H9 (cell line): ENCODE measurements at places on chromosomes 6 and 20. TPM values are rescaled to one million over a fixed set of nuclear protein-coding genes. Genes with fewer than 3 reads are reported as not detected.

DNA sequence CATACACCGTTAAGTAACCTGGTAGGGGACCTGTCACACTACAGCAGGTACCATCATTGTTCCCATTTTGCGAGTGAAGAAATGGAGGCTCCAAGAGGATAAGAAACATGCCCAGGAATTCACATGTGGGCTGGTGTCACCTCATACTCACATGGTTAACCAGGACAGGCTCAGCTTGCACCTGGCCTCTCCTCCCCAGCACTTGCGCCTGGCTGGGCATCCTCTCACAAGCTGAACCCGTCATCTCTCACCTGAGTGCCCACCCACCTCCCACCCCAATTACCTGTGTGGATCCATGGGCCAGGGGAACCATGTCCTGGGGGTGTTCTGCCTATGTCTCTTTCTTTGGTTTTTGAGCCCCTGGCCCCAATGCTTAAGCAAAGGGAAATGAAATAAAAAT lies 1.5 kb downstream of the SFTA2 start:
- H3K4me1 ChIP-seq = peaks cover 2% of the 10 kb centered on the region; the same call in 1 of the 2 replicates
- no peak overlapping the region for H3K4me3 ChIP-seq
- no peak for DNase-seq
- no peaks in the 10 kb centered on the region; the same call in 1 of the 2 replicates for H3K27me3 ChIP-seq
- H3K36me3 ChIP-seq = peaks cover 33% of the 10 kb centered on the region
- H3K27ac ChIP-seq = no peak overlapping the region

GRCh38 chr6:155115893-155116570 lies 120.9 kb downstream of the TIAM2 start:
- H3K27ac ChIP-seq = no peak overlapping the region
- no peaks in the 10 kb centered on the region; the same call in 2 of the 3 replicates for H3K36me3 ChIP-seq
- H3K4me3 ChIP-seq = no peak overlapping the region
- no peaks in the 10 kb centered on the region for H3K27me3 ChIP-seq

- H3K4me3 ChIP-seq = peak overlapping the region; percentile 69
- H3K27ac ChIP-seq = peak overlapping the region; percentile 22
- H3K27me3 ChIP-seq = peaks cover 11% of the 10 kb centered on the region
- no peak for DNase-seq
These were observed 153.6 kb upstream of the QKI start for GRCh38 chr6:163260911-163261310.

- no peaks in the 10 kb centered on the region for H3K27me3 ChIP-seq
- no peak for DNase-seq
- no peak overlapping the region for H3K27ac ChIP-seq
These were observed 9.2 kb upstream of the DEFB113 start for GRCh38 chr6:49978332-49979226.

GRCh38 chr20:33651562-33652048 lies 10.5 kb upstream of the C20orf144 start:
- peaks cover 8% of the 10 kb centered on the region for H3K36me3 ChIP-seq
- DNase-seq = no peak
- H3K4me1 ChIP-seq = no peaks in the 10 kb centered on the region

- H3K36me3 ChIP-seq = no peaks in the 10 kb centered on the region
- no peak overlapping the region for H3K4me3 ChIP-seq
- H3K4me1 ChIP-seq = peaks cover 8% of the 10 kb centered on the region; the same call in 1 of the 2 replicates
- no peaks in the 10 kb centered on the region for H3K27me3 ChIP-seq
These were observed 97.9 kb downstream of the ADGRG6 start for GRCh38 chr6:142399739-142400138.

Gene BMP7
- 17.7 and 19.6 TPM in 2 replicates for total RNA-seq

Gene SMPDL3A
- total RNA-seq = 0.59 and 0.68 TPM in 2 replicates

Gene GSTA4
- total RNA-seq = 28.9 and 32.1 TPM in 2 replicates

Gene LY6G5C
- total RNA-seq = 1.8 and 2.2 TPM in 2 replicates

Gene KCNK16
- total RNA-seq = not detected in 2 replicates

Gene HLA-DRB5
- total RNA-seq = 3.3 and 4.2 TPM in 2 replicates

Gene MSH5
- total RNA-seq = 21.5 and 22.4 TPM in 2 replicates

Gene PLTP
- 61.4 and 62.5 TPM in 2 replicates for total RNA-seq
